ENCODE measurements at places on chromosomes 13 and 19. TPM values are rescaled to one million over a fixed set of nuclear protein-coding genes. Genes with fewer than 3 reads are reported as not detected.

Gene ZNF726
- total RNA-seq: 3.5 TPM

Gene ZNF534
- total RNA-seq: not detected

Gene IZUMO2
- not detected for total RNA-seq

Gene PDCD2L
- 3.9 TPM for total RNA-seq

- no peak overlapping the region for H3K27ac ChIP-seq
- H3K4me1 ChIP-seq: no peaks in the 10 kb centered on the region
- no peak overlapping the region for H3K4me3 ChIP-seq
- peaks cover 7% of the 10 kb centered on the region for H3K27me3 ChIP-seq
Observed at GRCh38 chr19:15891434-15891833, 6.4 kb downstream of the CYP4F2 start.

DNA sequence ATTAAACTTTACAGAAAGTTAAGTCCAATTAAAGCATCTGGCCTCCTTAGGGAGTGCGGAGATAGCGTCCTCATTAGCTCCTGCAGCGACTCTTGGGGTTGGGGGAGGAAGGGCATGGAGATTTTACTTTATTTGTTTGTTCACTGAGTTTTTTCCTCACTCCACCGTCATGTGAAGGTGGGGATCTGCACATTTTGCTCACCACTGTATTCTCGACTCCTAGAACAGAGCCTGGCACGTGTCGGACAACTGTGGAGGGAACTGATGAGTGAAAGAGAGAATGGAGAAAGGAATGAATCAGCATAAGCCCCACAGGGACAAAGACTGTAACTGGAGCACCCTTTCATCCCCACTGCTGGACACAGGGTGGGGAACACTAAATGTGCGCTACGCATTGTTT is 205.1 kb upstream of the TSHZ3 start:
- no peaks in the 10 kb centered on the region for H3K27me3 ChIP-seq
- no peak for DNase-seq
- H3K36me3 ChIP-seq: no peaks in the 10 kb centered on the region
- no peak overlapping the region for H3K27ac ChIP-seq
- no peaks in the 10 kb centered on the region for H3K4me1 ChIP-seq

GRCh38 chr13:32317716-32318465 is 2.6 kb downstream of the BRCA2 start:
- H3K4me1 ChIP-seq: peaks cover 15% of the 10 kb centered on the region
- no peak for DNase-seq
- H3K4me3 ChIP-seq: no peak overlapping the region
- no peaks in the 10 kb centered on the region for H3K27me3 ChIP-seq
